ENCODE measurements at places on chromosomes 1 and 21.

GRCh38 chr1:44276901-44277300 lies 63.6 kb downstream of the DMAP1 start:
- DNase-seq: no peak

GRCh38 chr1:154489695-154490274 lies 12.2 kb upstream of the TDRD10 start:
- DNase-seq: no peak

GRCh38 chr1:155650231-155650757 lies 38.3 kb downstream of the YY1AP1 start:
- DNase-seq: peak; percentile 22

- peak; percentile 71 for DNase-seq
Measured at GRCh38 chr1:156815307-156815826, 1.3 kb downstream of the SH2D2A start.

GRCh38 chr1:201850053-201850397 lies 21.1 kb downstream of the IPO9 start:
- DNase-seq: no peak

DNA sequence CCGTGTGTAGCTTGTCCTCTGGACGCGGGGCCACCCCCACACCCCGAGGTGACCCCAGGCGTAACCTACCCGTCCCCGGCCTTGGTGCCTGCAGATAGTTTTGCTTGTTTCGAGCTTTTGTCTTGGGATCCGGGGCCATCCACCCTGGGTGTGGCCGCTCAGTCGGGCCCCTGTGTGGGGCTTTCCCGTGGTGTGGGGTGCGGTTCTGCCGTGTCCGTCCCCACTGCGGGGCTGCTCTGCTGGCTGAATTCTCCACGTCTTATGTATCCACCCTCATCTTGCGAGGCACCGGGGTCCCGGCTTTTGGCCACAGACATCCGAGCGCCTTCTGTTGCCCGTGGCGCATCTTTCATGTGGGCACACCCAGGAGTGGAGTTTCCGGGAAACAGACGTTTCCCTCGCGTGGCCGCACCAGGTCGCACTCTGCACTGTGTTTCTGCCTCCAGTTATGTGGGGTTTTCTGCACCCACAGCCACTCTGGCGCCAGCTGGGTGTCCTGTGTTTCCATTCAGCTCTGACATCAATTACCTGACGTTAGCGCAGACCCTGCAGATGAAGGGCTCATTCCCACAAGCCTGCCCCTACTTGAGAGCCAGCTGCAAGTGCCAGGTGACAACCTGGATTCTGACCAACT lies 64.9 kb downstream of the PRKCZ start:
- no peak for DNase-seq

DNA sequence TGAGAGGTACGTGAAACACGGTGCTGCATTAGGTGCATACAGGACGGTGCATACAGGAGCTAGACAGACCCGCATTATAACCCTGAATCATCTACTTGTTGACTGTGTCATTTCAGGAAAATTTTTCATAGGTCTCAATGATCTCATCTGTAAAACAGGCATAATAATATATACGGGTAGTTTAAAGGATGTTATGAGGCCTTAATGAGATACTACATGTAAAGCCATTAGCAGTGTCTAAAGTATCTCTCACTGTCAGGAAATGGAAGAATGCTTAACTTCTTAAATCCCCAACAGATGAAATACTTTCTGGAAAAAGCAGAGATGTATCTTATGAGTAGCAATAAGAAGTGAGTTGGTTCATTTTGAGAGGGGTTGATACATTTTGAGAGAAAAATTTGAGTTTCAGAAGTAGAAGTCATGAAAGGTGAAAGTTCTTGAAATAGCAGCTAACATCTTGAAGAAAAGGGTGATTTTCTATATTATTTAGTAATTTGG lies 669.6 kb downstream of the PTPRC start:
- no peak for DNase-seq

- no peak for DNase-seq
Measured at GRCh38 chr21:45513003-45513717, 29.1 kb downstream of the SLC19A1 start.

GRCh38 chr1:36479505-36480051 lies 3.1 kb downstream of the CSF3R start:
- DNase-seq: no peak

GRCh38 chr21:36773117-36773516 lies 74.2 kb downstream of the SIM2 start:
- peak; percentile 40 for DNase-seq

- DNase-seq: peak; percentile 39
Measured at GRCh38 chr1:29670752-29671151, 434.4 kb downstream of the PTPRU start.

GRCh38 chr1:245834002-245834401 lies 673.1 kb downstream of the SMYD3 start:
- no peak for DNase-seq

- no peak for DNase-seq
Measured at GRCh38 chr21:33219954-33220353, 9.8 kb upstream of the IFNAR2 start.
